ENCODE measurements at places on chromosomes 2 and 18.

DNA sequence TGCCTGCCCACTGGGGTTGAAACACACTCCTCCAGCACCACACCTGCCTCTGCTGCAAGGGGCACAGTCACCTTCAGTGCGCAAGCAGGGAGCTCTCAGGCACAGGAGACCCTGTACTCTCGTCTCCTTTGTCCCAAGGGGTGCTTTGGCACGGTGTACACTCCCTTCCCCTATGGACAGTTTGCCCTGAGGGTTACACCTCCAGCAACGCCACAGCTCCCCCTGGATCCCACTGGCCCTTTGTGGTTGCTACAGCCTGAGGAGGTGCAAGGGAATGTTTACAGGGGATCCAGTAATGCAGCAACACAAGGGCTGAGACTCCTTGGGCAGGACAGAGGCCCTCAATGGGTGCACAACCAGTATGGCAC, 45.2 kb upstream of the FAM117B start:
- DNase-seq, result no peak

DNA sequence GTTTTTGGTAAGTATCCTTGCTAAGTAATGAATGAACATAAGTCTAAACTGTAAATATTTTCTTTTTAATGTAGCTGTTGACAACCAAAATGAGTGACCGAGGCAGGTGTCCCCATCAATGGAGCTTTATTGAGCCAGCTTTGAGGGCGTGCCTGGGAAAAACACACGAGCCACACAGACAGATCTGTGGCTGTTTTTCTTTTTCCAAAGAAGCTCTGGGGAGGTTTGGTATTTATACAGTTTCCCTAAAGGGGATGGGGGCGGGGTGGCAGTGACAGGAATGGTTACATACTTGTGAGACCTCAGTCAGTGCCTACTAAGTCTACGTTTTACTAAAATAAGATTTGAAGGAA, 11.2 kb downstream of the DBI start:
- no peak for DNase-seq

DNA sequence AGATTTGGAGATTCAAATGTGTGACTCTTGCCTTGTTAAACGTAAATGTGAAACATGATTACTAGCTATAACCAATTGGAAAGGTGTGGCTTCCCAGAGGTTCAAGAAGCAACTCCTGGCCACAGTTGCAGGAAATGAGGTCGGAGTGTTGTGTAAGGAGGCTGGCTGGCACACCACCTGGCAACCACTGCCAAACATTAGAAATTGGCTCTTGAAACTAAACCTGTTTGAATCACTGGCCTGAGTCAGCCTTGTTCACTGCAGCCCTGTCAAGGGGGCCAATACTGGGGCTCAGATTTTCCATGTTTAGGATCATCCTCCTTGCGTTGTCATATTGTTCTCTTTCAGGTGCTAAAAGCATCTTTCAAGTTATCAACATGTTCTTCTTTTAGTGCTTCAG, 206.3 kb downstream of the ARL6IP6 start:
- DNase-seq, result no peak

DNA sequence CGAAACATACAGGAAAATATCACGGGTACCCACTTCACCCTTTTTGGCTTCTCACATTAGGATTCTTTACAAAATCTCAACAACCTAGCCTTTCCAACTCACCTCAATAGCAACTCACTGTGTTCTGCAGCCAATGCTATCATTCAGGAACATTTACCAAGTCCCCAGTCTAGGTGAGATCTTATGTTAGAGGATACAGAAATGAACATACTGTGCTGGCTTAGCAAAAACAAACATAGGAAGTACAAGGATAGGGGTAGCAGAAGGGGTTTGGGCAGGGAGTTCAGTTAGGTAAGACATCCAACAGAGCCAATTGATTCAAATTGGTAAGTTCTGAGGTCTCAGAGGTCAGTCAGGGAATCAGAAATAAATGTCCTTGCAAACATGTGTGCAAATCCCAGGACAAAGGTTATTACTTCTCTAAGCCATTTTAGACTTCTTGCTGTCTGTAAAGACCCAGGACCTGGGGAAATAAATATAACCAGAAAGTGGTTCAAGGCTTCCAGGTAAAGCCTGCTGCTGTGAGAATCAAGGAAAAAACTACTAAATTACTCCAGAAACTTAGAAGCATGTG, 556.3 kb upstream of the CHAC2 start:
- DNase-seq, result no peak
